ENCODE measurements at places on chromosomes 3 and 15.

DNA sequence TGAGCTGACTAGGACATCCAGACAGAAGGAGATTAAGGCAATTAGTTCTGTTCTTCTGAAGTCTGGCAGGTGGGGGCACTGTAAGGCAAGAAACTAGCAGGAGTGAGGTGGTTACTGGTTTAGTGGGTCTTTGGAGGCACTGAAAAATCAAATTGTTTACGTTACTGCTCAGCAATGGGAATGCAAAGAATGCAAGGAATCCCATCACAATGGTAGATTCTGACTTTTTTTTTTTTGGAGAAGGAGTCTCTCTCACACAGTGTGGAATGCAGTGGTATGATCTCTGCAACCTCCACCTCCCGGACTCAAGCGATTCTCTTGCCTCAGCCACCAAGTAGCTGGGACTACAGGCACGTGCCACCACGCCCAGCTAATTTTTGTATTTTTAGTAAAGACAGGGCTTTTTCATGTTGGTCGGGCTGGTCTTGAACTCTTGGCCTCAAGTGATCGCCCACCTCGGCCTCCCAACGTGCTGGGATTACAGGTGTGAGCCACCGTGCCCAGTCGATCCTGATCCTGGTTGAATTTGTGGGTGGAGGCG lies 16.4 kb downstream of the FAM107A start:
- peak; percentile 91 for DNase-seq

DNA sequence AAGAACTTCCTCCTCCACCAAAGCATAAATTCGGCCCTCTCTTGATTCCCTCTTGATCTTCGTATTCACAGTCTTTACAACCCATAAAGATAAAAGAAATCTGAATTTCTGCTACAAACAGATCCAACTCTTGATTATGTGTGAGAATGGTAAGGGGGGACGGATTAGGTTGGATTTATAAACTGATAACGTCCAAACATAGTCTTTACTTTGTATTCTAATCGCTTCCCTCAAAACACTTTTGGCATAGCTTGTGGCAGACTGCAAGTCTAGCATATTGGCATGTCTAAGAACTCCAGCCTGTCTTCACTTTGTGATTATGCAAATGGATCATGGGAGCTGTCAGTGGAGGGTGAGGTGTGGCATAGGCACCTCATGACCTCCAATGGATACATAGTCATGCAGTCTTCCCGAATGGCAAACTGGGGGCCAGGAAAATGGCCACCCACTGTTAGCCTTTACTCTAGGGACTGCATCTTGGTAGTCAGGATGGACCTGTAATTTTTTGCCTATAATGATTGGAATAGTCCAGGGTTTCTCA lies 24.3 kb upstream of the GPR171 start:
- DNase-seq, result no peak

- DNase-seq, result no peak
These were observed 218.1 kb downstream of the NAALADL2 start for GRCh38 chr3:175077216-175077615.

- peak; percentile 67 for DNase-seq
These were observed 14.4 kb upstream of the C3orf80 start for GRCh38 chr3:160210799-160211221.

DNA sequence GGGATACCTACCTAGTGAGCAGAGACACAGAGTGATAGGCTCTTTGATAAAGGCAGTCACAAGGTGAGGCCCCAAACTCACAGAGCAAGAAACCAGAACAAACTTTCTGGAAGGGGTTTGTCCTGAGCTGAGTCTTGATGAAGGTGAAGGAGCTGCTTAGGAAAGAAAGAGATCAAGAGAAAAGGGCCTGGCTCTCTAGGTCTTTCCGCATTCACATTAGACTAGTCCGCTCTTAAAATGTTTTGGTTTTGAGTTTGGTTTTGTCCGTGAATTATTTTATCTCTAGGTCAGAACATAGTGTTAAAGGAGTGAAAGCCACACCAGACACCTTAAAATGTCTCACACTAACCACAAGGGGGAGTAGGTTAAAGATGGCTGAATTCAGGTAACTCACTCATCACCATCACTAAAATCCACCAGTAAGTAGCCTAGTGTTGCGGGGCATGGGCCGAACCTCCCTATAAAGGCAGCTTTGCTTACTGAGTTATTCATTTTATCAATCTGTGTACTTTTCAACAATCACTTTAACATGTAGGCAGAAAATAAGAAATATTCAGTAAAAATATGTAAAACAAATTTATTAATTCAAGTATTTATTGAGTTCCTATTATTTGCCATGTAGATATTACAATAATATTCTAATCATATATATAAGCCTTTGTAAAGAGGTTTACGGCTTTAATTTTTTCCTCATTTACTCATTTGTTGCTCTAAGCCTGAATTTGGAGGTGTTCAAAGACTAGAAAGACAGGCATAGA lies 121.5 kb upstream of the TSC22D2 start:
- DNase-seq, result peak; percentile 63

DNA sequence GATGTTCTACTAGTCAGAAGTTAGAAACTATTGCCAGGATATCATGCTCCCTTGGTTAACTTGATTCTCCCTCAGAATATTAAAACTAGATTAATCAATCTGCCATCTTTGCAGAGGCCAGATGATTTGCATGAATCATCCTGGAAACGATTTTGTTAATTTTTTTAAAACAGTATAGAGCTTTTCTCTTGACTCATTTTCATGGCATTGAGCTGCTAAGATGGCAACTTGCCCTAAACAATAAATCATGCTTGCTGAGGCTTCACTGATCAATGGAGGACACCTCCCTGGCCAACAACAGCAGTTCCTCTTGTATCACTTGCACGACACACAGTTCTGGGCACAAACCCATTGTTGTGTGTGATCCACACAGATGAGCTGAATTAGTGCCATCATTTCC lies 109.1 kb downstream of the COL6A6 start:
- DNase-seq, result peak; percentile 55

DNA sequence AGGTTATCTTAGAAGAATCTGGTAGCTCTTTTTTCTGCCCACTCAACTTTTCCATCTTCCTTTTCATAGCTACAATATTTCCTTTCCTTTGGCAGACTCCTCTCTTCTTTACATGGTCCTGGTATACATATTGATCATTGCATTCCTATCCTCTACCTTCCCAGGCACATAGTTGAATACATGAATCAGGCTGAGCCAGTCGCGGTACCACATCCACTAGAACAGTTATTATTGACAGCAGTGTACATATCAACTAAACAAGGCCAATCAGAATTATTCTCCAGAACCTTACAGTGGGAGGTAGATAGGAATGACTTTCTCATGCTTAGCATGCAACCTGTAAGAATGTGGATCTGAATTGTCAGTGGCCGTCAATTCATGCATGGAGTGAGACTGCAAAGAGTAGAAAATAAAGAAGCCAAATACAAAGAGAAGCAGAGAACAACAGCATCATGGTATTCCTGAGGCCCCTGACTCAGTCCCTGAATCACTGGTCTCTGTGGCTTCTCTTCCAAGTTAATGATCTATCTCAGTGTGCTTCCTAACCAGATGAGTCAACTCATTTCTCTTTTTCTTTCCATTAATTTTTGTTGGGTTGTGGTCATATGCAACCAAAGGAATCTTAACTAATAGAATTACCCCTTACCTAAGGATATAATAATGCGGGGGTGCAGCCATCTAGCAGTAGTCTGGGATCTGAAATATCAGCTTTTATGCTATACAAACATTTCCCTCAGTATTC lies 60.9 kb upstream of the DCBLD2 start:
- DNase-seq, result peak; percentile 97

DNA sequence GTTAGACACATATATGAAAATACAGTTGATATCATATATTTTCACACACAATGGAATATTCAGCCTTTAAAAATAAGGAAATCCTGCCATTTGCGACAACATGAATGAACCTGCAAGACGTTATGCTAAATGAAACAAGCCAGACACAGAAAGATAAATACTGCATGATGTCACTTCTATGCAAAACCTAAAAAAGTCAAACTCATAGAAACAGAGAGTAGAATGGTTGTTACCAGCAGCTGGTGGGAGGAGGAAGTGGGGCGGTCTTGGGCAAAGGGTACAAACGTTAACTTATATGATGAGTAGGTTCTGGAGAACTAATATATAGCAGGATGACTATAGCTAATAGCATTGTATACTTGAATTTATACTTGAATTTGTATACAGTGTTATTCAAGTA lies 213.2 kb upstream of the NR2F2 start:
- no peak for DNase-seq

- DNase-seq, result no peak
These were observed 45.8 kb upstream of the CCDC174 start for GRCh38 chr3:14605744-14606143.

DNA sequence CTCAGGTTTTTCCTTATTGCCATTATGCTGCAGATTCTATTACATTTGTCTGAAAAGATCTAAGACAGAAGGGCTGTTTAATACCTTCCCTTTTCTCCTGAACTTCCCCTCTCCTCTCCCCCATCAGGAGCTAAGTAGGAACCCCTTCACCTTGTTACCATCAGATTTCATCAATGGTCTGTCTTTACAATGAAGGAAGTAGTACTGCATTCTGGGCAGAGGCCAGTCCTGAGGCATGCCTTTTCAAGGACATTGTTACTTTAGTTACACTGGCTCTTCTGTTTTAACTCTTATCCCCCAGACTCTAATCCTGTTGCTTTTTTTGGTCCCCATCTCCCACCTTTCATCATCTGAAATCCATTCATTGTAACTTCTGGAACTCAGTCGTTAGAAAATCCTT lies 8.1 kb downstream of the CTNNB1 start:
- DNase-seq, result no peak

DNA sequence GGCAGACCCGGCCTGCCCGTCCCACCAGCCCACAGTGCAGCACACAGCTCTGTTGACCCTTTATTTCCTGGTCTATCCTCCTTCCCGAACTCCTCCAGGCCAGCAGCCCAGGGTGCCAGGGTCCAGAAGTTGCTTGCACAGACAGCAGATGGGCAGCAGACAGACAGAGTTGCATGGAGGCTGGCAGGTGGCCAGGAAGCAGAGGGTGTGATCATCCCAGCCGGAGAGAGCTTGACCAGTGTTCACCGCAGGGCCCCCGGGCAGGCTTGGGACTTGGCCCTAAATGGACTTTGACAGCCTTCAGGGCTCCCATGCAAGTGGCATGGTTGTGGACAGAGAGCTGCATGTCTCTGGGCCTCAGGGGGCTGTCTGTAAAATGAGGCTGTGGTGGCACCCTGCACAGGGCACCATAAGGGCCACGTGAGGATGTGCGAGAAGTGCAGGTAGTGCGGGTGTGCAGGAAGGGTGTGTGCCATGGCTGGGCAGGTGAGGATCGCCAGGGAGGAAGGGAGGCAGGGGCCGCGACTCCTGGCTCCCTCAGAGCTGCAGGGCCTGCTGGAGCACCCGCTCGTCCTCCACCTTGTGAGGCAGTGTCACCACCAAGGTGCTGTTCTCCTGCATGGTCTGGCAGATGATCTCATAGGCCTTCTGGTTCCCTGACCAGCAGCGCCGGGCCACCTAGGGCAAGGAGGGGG lies 6.3 kb upstream of the ZXDC start:
- DNase-seq, result peak; percentile 6

DNA sequence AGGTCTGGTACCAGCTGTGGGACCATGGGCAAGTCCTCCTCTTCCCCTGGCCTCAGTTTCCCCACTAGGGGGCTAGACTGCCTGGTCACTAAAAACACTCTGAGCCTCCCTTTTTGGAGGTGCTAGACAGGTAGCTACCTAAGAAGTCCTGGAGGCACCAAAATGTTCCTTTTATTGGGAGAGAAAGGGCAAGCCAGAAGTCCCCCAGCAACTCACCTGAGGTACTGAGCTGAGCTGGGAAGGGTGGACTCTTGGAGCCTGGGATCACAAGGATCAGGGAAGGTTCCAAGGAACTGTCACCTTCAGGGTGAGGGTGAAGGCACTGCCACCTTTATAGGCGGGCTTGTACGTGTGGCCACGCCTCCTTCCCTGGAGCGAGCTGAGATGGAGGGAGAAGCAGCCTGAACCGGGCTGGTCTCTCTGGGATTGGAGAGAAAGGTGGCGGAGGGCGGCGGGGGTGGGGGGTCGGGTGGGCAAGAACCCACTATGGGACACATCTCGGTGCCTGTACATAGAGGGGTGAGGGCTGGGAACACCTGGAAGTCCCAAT lies at the start of gene CYP1A1:
Gene CYP1A1 (minus strand): TSS at position 304 of the 550 bp plus-strand sequence. CDS start 2,431 bp downstream, outside the sequence.
- no peak for DNase-seq

- DNase-seq, result peak; percentile 27
These were observed 16.8 kb downstream of the NOX5 start for GRCh38 chr15:69031013-69032001.

- DNase-seq, result no peak
These were observed 248.4 kb upstream of the CMC1 start for GRCh38 chr3:27993051-27993450.

- no peak for DNase-seq
These were observed 15.8 kb upstream of the P2RY12 start for GRCh38 chr3:151400341-151400740.

DNA sequence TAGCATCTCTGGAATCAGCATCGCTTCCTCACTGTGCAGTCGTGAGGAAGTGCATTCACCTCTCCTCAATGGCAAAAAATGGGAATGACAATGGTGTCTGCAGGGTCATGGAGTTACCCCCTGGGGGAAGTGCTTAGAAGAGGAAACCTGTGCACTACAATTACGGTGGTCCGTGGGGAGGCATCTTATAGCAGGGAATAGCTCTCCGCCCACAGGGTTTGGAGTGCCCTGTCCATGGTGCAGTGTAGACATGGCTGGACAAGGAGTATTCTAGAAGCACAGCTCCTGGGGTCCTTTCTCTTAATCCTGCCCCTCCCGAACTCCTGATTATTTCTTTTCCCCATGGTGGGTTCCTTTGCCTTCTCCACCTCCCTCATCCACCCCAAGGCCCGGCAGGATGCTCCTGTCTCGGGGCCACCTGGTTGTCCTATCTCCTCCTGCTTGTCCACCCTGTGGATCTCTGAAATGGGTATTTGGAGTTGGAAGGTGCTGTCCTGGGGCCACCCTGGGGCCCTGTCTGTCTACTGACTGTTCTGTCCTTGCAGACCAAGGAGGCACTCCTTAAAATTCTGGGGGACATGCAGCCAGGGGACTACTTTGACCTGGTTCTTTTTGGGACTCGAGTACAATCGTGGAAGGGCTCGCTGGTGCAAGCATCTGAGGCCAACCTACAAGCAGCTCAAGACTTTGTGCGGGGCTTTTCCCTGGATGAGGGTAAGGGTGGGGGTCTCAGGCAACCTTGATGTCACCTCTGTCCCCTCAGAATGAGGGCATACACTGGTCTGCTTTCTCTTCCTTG lies 5.2 kb downstream of the ITIH1 start:
- DNase-seq, result no peak

DNA sequence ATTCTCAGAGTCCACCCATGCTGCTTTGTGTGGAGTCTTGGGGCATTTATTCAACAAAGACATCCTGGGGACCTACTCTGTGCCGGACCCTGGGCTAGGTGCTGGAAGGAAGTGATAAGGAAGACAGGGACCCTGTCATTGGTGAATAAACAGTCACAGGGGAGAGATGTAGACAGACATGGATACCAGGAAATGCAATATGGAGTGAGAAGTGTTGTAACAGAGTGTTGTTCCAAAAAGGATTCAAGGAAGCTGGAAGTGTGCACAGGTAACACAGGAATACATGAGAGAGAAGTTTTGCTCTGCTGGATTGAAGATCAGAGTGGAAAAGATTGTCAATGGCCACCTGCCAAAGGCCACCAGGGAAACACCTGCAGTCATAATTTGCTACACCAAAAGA lies 89.0 kb downstream of the PDCD6IP start:
- no peak for DNase-seq

- DNase-seq, result no peak
These were observed 2.0 kb downstream of the WNT7A start for GRCh38 chr3:13877911-13878280.

GRCh38 chr15:91855241-91855640 lies 1.7 kb downstream of the SLCO3A1 start:
- DNase-seq, result no peak

Measured in astrocyte of the spinal cord (primary cell).